ENCODE measurements at places on chromosomes 5 and 9.
A peak's percentile ranks its signal among the peaks of the same experiment; 100 is the strongest.

DNA sequence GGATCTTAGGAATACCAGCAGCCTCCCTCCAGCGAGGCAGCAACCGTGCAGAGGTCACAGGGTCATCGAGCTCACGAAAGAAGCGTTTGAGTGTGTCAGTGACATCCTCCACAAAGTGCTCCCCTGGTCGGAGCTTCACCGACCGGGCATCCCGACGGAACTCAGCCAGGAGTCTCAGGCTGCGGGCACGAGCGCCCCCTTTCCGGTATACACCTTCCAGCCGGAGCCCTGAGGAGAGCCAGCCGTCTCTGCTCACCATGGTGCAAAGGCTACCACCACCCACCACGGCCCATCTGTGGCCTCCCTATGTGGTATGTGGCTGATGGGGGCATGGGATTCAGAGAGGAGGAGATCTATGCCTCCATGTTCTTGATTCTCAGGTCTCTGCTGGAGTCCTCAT is 10.8 kb upstream of the FCHSD1 start:
- DNase-seq: peak; percentile 63

- no peak for DNase-seq
Measured at GRCh38 chr5:89534331-89534730, 651.3 kb upstream of the MEF2C start.

GRCh38 chr5:60960591-60960990 is 15.6 kb downstream of the NDUFAF2 start:
- no peak for DNase-seq

- no peak for DNase-seq
Measured at GRCh38 chr5:127111112-127111511, 37.8 kb upstream of the C5orf63 start.

DNA sequence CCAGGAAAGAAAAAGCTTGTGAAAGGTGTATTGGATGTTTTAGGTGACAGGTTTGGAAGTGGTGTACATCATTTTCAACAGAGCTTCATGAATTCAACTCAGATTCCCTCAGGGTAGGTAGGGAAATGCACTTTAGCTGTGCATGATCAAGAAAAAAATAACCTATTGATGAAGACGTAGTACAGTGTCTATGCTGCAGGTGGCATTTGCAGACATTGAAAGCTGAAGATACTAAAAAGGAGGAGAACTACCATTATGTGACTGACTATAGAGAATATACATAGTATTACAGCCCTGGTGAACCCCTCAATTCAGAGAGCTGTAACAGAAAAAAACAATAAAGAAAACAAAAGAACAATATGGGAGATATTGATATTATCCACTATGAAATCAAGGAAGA is 2344.7 kb upstream of the ACO1 start:
- DNase-seq: no peak

- no peak for DNase-seq
Measured at GRCh38 chr9:91162784-91163443, 198.8 kb downstream of the AUH start.

DNA sequence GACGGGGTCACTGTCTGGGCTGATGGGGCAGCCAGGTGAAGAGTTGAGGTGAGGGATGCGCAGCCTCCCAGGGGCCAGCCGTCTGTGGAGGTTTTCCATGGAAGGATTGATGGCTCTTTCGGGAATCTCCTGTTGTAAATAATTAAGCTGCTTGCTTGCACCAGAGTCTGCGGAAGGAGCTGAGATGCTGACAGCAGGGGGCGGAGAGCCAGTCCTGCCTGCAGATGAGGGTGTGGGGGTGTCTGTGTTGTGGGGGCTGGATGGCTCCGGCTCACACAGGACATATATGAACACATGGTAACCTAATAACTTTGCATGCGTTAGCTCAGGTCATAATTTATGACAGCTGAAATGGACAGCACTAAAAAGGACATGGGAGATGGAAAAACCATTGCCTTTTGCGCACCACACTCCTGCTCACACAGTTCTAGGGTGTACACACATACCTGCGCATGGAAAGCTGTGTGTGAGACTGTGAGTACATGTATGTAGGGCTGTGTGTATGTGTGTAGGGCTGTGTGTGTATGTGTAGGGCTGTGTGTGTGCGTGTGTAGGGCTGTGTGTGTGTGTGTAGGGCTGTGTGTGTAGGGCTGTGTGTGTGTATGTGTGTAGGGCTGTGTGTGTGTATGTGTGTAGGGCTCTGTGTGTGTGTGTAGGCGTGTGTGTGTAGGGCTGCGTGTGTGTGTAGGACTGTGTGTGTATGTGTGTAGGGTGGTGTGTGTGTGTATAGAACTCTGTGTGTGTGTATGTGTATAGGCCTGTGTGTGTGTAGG is 36.8 kb upstream of the SEMA4D start:
- no peak for DNase-seq

GRCh38 chr9:85402551-85402950 is 339.2 kb downstream of the AGTPBP1 start:
- no peak for DNase-seq

Measured in D341Med (cell line).